GM23248 (cell line): ENCODE measurements at places on chromosomes 2 and 18.

GRCh38 chr2:176447616-176448015 lies 178.4 kb downstream of the MTX2 start:
- no peak for DNase-seq

DNA sequence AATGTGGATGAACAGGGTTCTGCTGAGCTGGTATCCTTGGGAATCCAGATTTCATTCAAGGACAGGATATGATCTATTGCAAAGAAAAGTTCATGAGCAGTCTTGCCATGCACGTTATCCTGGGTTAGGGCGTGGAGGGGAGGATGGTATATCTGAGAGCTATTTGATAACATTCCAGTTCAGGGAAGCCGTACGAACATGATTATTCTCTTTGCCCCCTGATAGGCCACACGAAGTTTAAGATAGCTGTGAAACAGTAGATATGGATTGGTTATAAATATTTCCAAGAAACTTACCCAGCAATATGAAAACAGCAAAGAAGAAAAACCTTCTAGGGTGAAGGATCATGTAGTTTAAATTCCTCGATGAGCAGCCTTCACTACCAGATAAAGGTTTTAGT lies 171.9 kb downstream of the LTBP1 start:
- no peak for DNase-seq

DNA sequence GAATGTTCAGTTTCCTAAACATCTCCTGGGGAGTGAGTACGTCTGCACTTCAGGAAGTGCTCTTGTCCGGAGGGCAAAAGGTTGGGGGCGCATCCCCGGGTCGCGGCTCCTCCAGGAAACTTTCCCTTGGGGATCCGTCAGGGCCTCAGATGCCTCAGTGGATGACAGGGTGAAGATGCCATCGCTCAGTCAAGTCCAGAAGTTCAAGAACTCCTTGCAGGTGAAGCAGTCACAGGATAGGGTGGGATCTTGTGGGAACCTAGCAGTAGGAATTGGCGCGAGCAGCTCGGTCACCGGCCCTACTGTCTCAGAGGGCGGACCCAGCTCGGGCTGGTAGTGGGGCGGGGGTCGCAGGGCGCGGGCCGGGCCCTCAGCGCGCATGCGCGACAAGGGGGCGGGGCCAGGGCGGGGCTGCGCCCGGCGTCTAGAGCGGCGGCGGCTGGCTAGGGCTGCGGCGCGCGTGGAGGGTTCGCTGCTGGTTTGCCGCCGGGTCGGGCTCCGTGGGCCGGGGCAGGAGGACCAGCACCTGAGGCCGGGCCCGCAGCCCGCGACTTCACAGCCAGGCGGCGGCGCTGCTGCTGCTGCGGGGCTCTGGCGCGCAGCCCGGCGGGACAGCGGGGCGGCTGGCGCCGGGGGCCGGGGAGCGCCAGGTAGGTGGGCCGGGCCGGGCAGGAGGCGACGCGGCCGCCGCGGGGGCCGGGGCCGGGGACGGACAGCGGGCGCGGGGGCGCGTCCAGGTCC lies at the start of gene INPP4A:
TSS of gene INPP4A (plus strand) at position 423 of the 741 bp plus-strand sequence. CDS start 75,191 bp downstream, outside the sequence.
- DNase-seq, result peak; percentile 83

DNA sequence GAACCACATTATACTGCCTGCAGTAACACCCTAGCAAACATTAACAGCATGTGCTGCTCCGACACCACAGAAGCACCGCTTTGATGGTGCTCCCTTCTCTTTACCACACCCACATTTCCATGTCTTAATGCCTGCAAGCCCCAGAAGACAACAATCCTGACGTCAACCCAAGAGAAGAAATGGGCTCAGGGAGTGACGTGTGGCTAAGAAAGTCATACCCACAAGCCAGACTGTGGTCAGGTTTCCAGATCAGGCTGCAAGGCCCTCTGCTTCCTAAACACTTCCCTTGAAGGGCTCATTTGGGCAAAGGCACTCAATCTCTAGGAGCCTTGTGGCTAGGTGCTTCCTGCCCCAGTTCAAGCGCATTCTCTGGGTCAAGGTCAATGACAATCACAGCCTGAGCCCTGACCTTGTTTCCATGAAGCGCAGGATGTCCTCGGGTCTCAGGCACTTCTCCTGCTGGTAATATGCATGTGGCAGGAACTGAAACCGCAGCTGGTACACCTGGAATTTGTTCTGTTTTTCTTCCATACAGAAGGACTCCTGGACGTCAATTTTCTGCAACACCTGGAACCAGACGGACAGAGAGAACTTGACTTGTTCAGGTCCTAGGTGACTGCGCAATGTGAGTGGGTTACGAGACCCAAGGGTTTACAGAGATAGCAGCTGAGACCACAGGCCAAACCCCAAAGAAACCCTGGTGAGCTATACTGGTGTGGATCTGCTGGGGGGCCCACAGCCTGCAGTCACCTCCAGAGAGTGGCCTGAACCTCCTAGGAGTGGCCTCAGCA lies 67.2 kb downstream of the POLR1A start:
- peak; percentile 82 for DNase-seq

DNA sequence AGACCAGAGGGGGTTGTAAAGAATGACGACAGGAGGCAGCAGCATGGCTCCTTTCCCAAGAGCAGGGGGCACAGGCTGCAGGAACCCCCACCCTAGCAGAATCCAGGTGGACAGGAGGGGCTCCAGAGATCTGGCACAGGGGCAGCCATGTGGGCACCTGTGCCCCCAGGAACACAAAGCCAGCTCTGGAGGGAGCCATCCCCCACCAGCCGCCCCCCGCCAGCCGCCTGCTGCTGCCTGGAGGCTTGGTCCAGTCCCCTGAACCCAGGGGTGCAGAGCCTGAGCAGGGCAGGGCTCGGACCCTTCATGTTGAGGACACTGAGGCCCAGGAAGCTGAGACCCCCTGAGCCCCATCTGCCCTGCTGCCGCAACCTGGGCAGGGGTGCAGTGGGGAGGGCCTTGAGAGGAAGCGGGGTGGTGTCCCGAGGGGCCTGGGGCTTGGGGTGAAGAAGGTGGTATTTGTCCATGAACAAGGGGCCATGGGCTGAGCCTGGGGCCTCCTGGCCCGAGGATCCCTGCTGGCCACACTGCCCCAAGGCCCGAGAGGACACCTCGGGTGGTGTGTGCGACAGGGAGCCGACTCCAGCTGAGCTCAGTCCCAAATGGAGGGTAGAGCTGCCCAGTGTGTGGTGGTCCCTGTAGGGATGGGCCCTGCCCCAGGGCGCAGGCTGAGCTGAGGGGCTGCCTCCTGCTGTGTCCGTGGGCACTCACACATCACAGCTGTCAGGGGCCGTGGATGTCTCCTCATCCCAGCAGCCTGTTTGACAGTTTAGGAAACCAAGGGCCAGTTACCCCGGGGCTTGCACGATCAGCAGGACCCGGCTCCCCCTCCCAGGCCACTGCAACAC lies 39.8 kb upstream of the SNED1 start:
- DNase-seq, result no peak

DNA sequence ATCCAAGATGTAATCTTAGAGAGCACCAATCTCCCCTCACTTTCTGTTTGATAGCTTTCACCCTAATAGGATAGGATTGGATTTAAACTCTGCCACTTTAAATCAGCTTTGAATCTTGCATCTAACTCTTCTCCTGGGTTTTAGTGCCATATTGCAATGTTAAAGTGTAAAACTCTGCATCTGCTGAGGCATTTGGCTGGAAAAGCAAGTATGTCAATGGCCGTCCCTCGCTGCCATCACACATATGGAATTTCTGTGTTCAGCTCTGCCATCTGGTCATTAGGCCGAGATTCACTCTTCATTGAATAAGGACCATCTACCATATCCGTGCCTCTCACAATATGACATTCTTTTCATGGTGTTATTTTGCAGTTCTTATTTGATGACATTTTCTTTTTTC lies 728.1 kb upstream of the PIK3C3 start:
- DNase-seq, result no peak

DNA sequence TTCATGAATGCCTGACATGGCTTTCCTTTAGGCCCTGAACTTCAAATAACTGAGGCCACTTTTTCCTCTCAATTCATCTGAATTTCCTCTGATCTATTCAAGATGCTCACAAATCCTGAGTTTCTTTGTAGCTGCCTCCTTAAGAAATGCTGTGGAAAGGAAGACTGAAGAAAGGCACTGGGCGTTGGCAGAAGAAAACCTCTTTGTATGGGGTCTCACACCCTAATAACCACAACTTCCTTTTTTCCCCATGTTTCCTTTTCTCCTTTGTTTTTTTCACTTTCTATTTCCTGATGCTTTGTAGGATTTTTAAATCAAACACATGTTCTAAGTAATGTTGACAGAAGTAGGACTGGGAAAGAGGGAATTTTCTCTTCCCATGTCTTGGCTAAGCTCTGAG lies 447.4 kb downstream of the CMPK2 start:
- no peak for DNase-seq
